ENCODE measurements at places on chromosomes 6 and 20. TPM values are rescaled to one million over a fixed set of nuclear protein-coding genes. Genes with fewer than 3 reads are reported as not detected.

The BPI gene
- total RNA-seq: not detected

DNA sequence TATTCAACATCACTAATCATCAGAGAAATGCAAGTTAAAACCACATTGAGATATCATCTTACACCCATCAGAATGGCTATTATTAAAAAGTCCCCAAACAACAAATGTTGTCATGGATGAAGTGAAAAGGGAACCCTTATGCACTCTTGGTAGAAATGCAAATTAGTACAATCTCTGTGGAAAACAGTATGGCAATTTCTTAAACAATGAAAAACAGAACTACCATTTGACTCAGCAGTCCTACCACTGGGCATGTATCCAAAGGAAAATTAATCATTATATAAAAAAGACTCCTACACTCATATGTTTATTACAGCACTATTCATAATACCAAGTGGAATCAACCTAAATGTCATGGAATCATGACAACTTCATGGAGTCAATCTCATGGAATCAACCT, 611.3 kb upstream of the GJE1 start:
- DNase-seq: no peak

DNA sequence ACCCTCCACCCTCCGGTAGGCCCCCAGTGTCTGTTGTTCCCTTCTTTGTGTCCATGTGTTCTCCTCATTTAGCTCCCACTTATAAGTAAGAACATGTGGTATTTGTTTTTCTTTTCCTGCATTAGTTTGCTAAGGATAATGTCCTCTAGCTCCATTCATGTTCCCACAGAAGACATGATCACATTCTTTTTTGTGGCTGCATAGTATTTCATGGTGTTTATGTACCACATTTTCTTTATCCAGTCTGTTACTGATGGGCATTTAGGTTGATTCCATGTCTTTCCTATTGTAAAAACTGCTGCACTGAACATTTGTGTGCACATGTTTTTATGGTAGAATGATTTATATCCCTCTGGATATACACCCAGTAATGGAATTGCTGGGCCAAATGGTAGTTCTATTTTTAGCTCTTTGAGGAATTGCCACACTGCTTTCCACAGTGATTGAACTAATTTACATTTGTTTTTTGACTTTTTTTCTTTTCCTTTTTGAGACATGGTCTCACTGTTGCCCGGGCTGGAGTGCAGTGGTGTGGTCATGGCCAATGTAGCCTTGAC, 4.5 kb downstream of the KPNA5 start:
- DNase-seq: no peak

DNA sequence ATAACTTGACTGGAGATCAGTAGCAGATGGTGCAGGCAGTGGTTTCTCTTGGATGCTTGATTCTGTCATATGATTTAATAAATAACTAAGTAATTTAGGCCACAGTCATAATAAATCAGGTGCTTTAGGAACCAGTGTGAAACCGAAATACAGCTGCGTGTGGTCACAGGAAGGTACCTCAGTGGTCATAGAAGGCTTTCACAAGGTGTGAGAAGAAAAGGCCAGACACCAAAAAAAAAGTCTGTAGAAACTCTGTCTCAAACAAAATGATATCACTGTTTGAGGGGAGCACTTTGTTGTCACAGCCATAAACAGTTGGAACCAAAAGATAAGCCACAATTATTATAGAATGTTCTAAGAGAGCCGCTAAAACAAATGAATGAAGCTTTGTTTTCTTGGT, 56.5 kb downstream of the ARMC2 start:
- no peak for DNase-seq

DNA sequence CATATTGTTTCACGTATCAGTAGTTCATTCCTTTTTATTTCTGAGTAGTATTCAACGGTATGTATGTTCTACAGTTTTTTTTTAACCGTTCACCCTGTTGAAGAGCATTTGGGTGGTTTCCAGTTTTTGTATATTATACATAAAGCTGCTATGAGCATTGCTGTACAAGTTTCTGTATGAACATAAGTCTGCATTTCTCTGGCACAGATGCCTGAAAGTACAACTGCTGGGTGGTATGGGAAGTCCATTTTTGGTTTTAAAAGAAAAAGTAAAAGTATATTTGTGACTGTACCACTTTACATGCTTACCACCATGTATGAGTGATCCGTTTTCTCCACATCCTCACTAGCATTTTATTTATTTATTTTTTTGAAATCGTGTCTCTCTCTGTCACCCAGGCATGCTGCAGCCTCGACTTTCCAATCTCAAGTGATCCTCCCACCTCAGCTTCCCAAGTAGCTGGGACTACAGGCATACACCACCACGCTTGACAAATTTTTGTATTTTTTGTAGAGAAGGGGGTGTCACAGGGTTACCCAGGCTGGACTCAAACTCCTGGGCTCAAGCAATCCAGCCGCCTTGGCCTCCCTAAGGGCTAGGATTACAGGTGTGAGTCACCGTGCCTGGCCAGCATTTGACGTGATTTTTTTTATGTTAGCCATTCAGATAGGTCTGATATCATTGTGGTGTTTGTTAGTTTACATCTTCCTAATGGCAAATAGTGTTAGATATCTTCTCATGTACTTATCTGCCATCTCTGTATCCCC, 11.0 kb upstream of the SIM1 start:
- no peak for DNase-seq

Measured in activated T-helper 1 cell treated with anti-CD3 and anti-CD28 coated beads, Interleukin-12 subunit alpha, Interleukin-12 subunit beta, Interleukin-2, Interleukin-4 antibody, amounts not matched to agents 30 ng/mL and 10 ng/mL and 1 ng/mL, durations not matched to agents 14 hours and 24 hours and 36 hours (primary cell).